ENCODE measurements at places on chromosomes 5 and 9.

GRCh38 chr9:120435091-120435490 lies 144.9 kb downstream of the CDK5RAP2 start:
- DNase-seq, result no peak

- no peak for DNase-seq
Measured at GRCh38 chr5:80590766-80591165, 20.7 kb upstream of the ANKRD34B start.

- no peak for DNase-seq
Measured at GRCh38 chr5:40429258-40430100, 250.2 kb upstream of the PTGER4 start.

- no peak for DNase-seq
Measured at GRCh38 chr5:30195036-30195435, 998.5 kb upstream of the CDH6 start.

DNA sequence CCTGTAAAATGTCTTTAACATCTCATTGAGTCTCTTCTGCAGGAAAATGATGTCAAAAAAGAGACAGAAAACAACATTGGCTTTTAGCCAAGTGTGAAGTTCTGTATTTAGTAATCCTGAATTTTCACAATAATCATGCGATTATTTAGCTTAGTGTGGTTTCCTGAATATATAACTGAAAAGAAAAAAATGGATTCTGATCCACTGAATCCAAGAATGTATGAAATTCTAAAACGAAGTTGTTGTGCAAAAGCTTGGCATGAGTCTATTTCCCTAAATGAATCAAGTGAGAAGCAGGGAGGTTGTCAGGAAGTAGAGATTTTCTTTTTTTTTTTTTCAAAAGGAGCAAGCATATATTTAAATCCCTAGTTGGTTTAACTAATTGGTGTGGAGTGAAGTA lies 145.9 kb upstream of the CDH6 start:
- no peak for DNase-seq

GRCh38 chr9:78562021-78562420 lies 265.1 kb downstream of the PSAT1 start:
- no peak for DNase-seq

GRCh38 chr5:40627706-40628105 lies 52.0 kb upstream of the PTGER4 start:
- no peak for DNase-seq

DNA sequence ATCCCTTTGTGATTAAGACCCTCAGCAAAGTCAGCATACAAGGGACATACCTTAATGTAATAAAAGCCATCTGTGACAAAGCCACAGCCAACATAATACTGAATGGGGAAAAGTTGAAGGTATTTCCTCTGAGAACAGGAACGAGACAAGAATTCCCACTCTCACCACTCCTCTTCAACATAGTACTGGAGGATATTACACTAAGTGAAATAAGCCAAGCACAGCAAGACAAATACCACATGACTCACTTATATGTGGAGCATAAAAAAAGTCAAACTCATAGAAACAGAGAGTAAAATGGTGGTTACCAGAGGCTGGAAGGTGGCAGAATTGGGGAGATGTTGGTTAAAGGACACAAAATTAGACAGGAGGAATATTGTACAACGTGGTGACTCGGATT lies 118.1 kb upstream of the NFIL3 start:
- no peak for DNase-seq

DNA sequence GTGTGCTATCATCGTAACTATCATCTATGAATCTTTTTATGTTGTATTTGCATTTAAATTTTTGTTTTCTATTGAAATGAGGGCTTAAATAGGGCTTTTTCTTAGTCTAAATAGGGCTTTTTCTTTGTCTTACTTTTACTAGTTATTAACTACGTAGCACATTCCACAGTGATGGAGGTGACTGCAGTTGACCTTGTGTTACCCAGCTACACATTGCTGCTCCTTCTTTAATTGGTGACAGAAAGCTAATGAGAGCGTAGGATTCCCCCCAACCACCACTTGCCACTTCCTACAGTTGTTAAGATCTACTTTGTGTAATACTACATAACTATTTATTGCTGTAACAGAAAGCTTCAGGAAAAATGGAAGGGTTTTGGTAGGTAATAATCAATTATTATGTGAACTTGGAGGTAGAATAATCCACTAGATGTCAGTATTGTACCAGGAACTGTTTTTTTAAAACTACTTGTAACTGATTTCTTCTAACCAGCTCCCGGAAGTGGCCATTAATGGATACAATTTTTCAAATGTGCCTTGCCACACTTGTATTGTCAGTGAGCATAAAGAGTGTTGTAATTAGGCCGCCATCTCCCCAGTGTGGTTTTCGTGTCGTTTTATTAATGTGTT lies 18.0 kb downstream of the MTRR start:
- DNase-seq, result no peak

DNA sequence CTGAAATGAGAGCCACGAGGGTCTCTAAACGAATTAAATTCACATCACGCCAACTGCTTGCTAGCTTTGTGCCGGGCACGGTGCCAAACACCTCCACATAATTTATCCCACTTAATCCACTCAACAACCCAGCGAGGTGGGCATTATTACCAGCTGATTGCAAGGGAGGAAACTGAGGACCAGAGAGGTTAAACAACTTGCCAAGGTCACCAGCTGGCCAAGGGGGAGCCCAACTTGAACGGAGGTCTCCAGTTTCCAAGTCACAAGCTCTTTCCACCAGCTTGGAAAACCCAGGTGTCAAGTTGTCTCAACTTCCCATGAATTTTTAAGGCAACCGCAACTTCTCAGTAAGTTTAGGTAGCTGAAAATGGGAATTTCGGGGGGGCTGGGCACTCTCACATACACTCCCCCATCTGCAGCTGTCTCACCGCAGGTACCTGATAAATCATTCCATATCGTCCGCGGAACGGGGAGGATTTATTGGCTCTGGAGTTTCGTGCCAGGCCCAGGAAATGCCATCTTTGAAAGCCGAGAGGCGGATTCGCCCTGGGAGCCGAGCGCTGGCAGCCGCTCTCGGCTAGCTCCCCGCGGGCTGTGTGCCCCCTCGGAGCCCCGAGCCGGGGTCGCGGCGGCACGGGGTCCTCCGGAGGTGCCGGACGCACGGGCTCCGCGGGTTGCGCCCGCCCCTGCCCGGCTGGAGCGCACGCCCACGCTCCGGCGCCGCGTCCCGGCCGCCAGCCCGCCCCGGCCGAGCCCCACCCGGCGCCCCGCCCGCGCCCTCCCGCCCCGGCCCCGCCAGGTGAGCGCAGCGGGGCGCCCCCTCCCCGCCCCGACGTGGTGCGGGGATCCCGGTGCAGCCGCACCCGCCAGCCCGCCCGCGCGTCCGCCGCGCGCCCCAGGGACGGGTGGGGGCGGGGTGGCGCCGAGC lies 617 bp downstream of the PTPN3 start:
- DNase-seq, result no peak

- no peak for DNase-seq
Measured at GRCh38 chr9:88680041-88680440, 145.1 kb downstream of the NXNL2 start.

DNA sequence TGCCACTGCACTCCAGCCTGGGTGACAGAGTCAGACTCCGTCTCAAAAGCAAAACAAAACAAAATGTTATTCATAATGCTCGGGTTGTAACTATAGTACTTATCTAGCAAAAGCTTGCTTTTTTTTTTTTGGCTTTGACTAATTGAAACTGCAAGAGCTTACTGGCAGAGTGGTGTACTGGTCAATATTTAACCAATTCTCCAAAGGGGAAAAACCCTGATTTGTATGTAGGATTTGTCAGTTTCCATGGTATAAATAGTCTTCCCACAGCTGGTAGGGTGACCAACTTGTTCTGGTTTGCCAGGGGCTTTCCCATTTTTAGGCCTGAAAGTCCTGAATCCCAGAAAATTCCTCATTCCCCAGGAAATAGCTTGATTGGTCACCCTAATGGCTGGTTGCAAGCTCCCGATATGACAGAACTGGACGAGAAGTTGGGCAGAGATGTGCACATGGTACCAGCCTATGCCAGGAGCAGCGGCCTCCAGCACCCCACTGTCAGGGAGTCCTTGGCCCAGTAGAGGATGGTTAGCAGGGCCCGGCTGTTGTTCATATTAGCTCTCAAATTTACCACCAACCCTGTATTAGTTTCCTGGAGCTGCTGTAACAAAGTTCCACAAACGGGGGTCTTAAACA lies 58.0 kb downstream of the FXN start:
- no peak for DNase-seq

DNA sequence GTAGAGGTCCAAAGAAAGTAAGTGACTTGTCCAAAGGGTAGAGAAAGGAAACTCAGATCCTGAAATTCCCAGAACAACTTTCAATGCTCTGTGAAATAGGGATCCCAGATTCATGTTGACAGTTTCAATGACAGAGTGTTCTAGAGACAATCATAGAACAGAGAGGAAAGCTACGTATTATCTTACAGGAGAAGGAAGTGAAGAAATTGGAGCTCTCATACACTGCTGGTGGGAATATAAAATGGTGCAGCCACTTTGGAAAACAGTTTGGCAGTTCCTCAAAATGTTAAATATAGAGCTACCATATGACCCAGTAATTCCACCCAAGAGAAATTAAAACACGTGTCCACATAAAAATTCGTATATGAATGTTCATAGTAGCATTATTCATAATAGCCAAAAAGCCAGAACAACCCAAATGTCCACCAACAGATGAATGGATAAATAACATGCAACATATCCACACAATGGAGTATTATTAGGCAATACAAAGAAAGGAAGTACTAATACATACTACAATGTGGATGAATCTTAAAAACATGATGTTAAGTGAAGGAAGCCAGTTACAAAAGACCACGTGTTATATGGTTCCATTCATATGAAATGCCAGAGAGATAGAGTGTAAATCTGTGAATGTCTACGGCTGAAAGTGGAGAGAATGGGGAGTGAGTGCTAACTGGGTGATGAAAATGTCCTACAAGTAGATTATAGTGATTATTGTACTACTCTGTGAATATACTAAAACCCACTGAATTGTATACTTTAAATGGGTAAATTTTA lies 197.1 kb downstream of the NTRK2 start:
- DNase-seq, result no peak

- DNase-seq, result no peak
Measured at GRCh38 chr9:116516456-116516855, 170.6 kb upstream of the TRIM32 start.

DNA sequence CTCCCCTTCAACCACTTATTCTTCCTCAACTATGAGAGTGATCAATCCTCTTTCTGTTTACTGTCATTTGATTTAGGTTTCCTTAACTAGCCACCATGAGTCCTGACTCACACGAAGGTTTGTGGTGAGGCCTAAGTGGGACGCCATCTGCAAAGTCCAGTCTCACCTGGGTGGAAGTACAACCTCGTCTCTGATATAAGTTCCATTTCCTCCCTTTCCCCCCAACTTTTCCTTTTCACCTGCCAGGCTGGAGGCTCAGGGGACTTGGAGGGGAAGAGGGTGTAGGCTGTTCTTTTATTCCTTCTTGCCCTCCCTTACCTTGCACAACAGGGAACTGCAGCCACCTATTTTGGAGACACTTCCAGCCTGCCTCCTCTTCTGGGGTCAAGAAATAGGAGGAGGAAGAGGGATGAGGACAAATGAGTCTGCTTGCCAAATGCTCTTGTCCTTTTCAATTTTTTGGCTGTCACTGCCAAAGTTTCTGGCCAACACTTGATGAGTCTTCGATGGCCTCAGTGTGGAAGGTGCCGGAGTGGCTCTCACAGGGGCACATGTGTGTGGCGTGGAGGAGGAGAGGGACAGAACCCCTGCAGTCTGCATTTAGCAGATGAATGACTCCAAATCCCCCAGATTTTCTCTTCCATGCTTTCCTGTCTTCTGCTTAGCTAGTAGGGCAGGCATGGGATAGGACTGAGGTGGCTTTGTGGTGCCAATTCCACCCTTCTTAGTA lies 249.6 kb downstream of the NSG2 start:
- no peak for DNase-seq

DNA sequence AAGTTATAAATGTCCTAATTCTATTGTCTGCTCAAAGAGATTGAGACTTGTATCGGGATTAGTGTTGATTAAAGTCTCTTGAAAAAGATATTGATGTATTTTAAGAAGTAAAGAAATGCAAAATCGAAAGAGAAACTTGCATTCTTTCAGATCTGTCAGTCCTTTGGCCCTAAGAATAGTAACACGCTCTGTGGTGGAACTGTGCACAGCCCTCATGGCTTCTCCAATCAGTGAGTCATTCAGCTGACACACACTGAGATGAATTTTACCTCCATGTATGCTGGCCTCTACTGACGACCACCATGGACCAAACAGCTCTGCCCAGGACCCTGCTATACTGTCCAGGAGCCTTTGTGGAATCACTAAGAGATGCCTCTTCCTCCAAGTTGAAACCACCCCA lies 232.4 kb downstream of the ESM1 start:
- DNase-seq, result no peak

- DNase-seq, result no peak
Measured at GRCh38 chr9:131036529-131037334, 27.8 kb downstream of the LAMC3 start.

- DNase-seq, result no peak
Measured at GRCh38 chr5:12805165-12805698, 901.0 kb upstream of the CTNND2 start.

- DNase-seq, result no peak
Measured at GRCh38 chr9:72012646-72013045, 47.8 kb downstream of the C9orf57 start.

DNA sequence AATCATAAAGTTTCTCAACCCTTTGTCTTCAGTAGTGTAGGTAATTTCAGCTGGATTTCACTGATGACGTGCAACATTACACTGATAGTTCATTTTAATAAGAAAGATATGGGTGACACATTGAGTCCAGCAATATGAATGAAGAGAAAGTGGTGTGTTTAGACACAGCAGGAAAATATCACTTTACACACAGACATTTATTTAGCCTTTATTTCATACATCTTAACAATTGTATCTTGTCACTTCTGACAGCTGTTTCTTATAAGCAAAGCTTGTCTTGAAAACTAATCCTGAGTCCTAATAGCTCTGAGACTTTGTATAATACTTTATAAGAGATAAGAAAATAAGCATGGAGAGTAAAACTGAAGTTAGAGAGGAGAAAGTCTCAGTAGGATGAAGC lies 720.5 kb upstream of the NUDT12 start:
- no peak for DNase-seq

DNA sequence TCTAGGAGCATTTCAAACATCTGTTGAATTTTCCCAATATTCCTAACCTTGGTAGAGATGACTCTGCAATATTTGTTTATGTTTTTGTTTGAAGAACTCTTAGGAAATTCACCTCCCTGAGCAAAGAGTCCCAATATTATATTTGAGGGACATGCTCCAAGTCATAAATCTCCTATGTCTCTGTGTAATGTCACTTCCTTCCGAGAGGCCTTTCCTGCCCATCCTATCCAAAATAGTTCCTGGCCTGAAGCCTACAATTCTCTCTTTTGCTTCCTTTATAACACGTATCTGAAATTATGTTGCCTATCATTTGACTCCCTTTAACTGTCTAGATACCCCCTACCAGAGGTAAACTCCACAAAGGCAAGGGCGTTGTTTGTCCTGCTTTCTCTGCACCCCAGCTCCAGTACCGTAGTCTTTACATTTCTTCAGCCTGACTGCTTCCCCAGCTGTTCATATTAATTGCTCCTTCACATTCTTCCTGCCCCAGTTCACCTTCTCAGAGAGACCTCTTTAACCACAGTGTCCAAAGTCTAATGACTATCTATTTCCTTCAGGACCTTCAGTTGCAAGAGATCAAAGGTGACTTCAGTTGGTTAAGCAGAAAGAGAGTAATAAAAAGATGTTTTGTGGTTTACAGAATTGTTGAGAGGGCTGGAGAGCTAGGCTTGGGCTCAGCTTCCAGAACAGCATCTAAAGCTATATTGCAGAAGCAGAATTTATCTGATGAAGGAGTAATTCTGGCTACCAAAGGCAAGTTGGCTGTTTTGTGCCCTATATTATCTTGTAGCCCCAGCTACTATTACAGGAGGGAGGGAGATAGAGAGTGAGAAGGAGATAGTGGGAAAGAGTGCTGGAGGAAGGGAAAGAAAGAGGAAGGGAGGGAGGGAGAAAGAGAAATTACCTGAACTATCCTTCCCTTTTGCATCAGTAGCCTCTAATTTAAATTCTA lies 109.3 kb upstream of the TMEM161B start:
- no peak for DNase-seq
